Sigmoid colon (tissue), 7 donors: ENCODE measurements at places on chromosomes 16 and 17. TPM values are rescaled to one million over a fixed set of nuclear protein-coding genes. Genes with fewer than 3 reads are reported as not detected.

Gene TPSG1
- not detected for total RNA-seq

Gene RGS9
- 30.5 TPM for total RNA-seq

Gene GGT6
- total RNA-seq = 0.71 TPM

Gene NPEPPS
- total RNA-seq = 104 TPM

Gene TEKT1
- not detected for total RNA-seq

Gene ACTG1
- 1,206 TPM for total RNA-seq

DNA sequence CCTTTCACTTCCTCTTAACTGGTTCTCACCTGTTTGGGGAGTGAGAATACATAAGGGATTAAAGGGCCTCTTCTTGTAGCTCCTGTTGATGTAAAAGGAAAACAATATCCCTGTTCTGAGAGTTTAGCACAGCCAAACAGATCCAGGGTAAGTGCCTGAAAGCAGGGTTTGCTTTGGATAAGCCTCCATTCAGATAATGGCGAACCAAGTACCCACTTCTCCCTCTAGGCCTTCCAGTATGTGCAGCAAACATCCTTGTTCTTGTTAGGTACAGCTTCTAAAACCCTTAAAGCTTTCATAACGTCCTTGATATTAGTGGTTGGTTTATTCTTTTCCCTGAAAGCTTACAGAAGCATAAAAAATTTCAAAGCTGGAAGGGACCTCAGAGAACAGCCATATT lies 130.6 kb upstream of the DNAH9 start:
- DNase-seq = no peak

GRCh38 chr16:79163691-79164387 lies 436.7 kb downstream of the MAF start:
- no peak for DNase-seq

- no peak for DNase-seq
Measured at GRCh38 chr16:56520251-56520577, 390 bp upstream of the BBS2 start.

- DNase-seq = no peak
Measured at GRCh38 chr17:42438600-42439567, 15.8 kb upstream of the CAVIN1 start.

DNA sequence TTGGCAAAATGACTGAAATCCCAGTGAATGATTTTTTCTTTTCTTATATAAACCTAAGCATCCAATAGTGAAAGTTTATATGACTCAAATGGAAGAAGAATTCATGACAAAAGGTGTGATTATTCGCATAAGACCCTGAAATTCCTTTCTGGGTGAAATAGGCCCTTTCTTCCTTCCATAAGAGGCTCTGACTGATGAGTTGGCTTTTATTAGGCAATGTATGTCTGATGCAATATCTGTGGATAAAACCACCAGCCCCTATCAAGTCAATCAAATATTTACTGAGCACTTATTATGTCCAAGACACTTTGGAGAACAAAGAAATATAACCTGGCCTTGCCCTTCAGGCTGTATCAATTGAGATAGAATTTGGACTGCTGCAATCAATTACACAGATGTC lies 316.6 kb downstream of the CDH13 start:
- DNase-seq = no peak

DNA sequence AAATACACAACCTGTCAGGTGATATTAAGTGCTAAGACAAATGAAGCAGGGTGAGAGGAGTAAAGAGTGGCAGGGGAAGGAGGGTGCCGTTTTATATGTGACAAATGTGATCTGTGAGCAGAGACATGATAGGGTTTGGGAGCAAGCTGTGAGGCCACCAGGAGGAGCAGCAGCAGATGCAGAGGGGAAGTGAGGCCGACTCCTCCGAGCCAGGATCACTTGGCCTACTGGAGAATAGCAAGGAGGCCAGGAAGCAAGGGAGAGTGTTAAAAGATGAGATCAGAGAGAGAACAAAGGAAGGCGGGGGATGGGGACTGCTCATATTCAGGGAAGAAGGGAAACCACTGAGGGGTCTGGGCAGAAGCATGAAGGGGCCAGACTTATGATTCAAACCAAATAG lies 129.4 kb downstream of the TANGO6 start:
- no peak for DNase-seq

GRCh38 chr17:27109346-27109745 lies 184.6 kb upstream of the WSB1 start:
- DNase-seq = no peak

DNA sequence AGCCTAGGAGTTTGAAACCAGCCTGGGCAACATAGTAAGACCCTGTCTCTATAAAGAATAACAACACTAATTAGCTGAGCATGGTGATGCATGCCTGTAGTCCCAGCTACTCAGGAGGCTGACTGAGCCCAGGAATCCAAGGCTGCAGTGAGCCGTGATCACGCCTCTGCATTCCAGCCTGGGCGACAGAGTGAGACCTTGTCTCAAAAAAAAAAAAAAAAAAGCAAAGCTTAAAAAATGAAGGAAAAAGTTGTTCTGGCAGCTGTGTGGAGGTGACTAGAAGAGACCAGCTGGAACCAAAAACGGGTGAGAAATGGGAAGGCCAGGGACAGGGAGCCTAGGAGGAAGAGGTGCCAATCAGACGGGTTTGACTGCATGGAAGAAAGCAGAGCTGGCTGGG lies 4.2 kb downstream of the BCL7C start:
- DNase-seq = no peak

- no peak for DNase-seq
Measured at GRCh38 chr16:20920799-20921198, 20.2 kb downstream of the LYRM1 start.

GRCh38 chr16:86700046-86700945 lies 121.9 kb downstream of the FOXL1 start:
- peak; percentile 29 for DNase-seq

- no peak for DNase-seq
Measured at GRCh38 chr17:63185420-63185819, 219.4 kb downstream of the TANC2 start.

- DNase-seq = no peak
Measured at GRCh38 chr17:200586-200985, 19.1 kb upstream of the DOC2B start.
